ENCODE measurements at places on chromosomes 2 and 18.

DNA sequence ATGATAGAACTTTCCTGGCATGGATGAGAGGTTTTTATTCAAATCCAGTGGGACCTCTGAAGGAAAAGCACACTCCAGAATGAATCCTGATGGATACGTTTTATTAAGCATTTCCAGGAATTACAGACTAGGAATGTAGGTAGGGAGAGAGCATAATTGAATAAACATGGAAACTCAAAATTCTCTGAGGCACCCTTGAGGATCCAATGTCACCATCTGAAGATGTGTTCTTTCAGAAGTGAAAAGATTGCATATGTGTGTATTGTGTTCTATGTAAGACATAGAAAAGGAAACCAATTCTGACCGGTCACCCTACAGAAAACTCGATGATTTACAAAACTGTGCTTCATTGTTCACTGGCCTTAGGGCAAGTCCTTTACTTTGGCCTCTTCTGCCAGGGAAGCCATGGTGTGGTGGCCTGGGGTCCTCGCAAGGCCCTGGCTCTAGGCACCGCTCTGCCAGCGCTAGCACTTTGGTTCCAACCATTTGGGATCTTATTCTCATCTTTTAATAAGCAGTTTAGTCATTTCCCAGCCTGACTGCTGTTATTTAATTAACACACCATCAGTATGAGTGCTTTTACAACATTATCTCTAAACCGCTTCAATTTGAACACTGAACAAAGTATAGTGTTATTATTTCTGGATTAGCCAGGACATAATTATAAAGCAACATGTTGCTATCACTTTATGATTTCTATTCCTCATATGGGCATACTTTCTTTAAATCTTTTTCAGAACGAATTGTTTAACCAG is 4.5 kb upstream of the GKN1 start:
- no peak for DNase-seq

GRCh38 chr2:203566161-203566560 is 31.1 kb upstream of the RAPH1 start:
- no peak for DNase-seq

DNA sequence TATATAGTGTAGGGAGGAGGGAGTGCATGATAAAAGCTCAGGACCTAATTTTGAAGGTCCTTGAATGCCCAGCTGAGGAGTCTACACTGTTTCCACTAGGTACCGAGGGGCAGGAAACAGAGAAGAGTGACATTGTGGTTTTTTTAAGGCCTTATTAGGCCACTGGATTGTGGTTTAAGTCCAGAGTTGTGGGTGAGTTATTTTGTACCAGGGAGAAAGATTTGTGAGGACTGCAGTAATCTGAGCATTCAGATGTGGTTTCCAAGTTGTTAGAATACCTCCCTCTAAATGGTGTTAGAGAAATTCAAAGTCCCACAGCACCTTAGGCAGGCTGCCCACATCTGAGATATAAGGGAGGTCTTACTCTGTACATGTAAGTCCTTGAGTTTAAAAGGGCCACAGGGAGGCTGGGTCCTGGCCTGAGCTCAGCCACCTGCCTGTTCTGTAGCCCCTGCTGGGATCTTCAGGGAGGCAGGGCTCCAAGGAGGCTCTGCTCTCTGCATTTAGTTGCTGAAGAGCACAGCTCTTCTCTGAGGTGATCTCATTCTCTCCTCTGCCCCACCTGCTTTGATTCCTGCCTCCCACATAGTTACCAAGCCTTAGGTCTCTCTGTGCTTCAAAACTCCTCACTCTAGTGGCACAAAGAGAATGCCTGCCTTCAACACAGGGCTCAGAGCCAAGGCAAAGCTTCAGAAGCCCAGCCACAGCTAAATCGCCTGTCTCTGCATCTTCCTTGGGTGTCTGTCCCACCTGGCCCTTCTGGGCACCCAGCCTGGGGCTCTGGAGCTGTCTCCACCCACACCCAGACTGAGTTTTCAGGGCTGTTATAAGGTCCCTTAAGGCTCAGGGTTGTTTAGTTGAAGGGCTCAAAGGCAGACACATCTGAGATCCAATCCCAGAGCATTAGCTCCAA is 88.1 kb downstream of the VSNL1 start:
- DNase-seq: no peak

DNA sequence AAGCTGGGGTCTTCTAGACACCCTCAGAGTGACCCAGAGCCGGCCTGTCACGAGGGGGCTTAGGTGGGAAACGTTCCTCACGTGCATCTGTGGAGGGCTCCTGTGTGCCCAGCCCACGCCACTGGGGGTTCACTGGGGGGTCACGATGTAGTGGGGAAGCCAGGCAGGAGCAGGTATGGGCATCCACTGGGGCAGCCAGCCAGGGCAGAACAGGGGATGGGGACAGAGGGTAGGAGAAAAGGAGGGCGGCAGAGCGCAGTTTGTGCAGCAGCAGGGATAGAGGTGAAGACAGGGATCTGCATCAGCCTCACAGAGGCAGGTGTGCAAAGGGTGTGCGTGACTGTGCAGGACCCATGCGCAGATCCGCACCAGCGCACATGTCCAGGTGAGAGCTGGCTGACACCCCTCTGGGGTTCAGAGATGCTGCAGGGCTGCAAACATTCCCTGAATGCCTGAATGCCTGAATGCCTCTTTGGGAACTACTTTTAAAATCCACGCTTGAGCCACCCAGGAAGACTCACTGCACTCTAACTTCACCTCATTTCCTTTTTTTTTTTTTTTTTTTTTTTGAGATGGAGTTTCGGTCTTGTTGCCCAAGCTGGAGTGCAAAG is 10.0 kb downstream of the PNKD start:
- DNase-seq: no peak

DNA sequence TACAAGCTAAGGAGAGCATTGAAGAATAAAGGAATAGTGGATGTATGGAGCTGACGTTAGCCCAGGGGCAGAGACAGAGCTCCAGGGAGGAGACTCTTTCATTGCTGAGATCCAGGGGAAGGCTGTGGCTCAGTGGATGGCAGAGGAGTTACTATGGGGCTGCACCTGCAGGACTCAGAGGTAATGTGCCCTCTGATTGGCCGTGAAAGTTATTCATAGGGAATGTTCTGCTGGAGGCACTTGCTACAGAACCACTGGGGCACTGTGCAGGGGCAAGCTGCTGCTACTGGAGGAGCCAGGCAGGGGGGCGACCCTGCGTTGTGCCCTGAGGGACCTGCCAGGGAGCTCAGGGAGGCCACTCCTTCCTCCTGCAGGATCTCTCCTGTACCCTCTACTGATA is 199.2 kb downstream of the PTPRM start:
- DNase-seq: no peak

- DNase-seq: no peak
Observed at GRCh38 chr2:143176606-143177005, 47.4 kb downstream of the ARHGAP15 start.

DNA sequence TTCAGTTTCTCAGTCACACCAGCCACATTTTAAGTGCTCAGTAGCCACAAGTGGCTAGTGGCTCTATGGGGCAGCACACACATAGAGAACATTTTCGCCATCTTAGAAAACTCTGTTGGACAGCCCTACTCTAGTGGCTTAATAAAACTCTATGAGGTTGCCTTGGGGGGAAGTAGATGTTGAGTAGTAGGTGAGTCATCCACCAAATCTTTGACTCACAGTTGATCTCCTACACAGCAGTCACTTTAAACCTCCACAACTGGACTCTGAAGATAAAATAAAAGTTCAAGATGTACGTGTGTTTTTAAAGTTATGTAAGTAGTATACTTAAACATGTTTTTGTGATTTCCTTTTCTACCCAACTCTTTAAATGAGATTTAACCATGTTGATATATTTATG is 379.0 kb downstream of the SETBP1 start:
- DNase-seq: no peak

DNA sequence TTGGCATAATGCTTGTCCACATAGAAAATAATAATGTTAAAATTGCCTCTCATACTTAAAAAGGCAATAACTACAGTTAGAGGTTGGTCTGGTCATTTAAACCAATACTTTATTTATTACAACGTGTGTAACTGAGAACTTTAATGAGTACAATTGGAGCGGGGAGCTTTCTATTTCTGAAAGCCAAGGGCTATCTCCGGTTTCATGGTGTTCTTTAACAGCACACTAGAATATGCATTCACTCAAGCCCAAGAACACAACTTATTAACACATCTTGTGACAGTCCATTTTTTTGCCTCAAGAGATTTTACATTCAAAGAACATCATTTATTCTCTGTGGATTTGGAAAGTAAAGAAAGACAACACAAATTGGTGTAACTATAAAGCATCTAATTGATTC is 131.8 kb downstream of the KCNH7 start:
- DNase-seq: no peak

GRCh38 chr2:2904721-2905350 is 472.8 kb downstream of the EIPR1 start:
- no peak for DNase-seq

- no peak for DNase-seq
Observed at GRCh38 chr2:39640107-39640506, 25.6 kb upstream of the TMEM178A start.

GRCh38 chr2:121136323-121136722 is 148.7 kb downstream of the TFCP2L1 start:
- no peak for DNase-seq

- DNase-seq: no peak
Observed at GRCh38 chr18:79631096-79631507, 48.5 kb upstream of the CTDP1 start.

DNA sequence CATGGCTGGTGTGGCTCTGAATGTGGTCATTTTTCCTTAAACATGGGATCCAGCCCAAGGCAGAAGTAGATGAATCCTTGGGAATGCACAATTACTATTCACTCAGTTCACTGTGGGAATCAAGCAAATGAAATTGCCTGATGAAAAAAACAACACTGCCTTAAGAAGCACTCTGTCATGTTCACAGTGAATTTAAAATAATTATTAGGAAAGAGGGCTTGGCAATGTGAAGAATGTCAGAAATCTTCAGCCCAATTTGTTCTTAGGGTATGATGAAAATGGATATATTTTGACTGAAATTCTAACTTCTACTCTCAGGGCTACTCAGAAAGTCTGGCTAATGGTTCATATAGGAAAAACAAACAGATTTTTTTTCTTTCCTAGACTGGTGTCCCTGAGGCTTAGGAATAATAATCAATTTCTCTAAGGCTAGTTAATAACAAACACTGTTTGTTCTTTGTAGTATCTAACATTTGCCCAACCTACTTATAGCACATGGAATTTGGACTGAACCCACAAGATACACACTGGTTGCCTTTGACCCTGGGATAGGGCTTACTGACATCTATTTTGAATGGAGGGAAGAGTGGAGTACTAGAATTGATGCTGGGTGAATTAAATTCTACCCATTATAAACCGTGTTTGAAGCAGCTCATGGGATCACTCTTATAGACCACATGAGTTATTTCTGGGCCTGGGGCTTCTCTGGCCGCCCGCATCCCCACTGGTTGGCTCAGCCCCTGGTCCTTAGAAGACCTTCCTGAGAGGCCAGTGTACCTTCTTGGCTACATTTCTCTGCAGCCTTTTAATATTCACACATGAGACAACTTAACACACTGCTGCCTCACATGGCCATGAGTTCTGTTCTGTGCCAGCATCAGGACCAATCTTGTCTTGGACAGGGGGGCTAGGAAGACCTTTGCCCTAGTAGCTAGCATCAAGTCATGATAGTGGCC is 8.3 kb upstream of the MRPL33 start:
- no peak for DNase-seq

DNA sequence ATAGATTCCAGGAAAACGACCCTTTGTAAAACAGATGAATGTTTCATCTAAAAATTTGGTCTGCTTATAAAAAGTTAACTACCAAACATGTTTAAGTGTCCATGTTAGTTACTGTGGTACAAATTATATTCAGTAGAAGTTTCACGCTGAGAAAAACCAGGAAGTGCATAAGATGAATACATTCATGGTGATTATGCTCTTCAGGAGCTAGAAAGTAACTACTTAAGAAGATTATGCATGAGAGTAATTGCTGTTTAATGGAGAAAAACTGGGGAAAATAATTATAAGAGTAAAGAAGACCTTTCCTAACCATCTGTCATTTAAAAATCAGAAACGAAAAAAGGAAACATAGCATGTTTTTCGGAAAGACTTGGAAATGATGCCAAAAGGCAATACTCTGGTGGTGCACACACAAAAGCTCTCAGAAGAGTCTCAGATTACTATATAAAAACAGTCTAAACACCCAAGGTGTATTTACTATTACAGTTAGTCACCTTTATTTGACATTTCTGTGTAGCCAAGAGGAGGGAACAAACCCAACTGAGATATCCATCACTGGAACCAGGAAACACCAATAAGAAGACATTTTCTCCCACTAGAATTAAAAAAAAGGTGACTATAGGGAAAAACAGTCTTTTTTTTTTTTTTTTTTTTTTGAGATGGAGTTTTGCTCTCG is 38.8 kb upstream of the METTL21A start:
- no peak for DNase-seq

DNA sequence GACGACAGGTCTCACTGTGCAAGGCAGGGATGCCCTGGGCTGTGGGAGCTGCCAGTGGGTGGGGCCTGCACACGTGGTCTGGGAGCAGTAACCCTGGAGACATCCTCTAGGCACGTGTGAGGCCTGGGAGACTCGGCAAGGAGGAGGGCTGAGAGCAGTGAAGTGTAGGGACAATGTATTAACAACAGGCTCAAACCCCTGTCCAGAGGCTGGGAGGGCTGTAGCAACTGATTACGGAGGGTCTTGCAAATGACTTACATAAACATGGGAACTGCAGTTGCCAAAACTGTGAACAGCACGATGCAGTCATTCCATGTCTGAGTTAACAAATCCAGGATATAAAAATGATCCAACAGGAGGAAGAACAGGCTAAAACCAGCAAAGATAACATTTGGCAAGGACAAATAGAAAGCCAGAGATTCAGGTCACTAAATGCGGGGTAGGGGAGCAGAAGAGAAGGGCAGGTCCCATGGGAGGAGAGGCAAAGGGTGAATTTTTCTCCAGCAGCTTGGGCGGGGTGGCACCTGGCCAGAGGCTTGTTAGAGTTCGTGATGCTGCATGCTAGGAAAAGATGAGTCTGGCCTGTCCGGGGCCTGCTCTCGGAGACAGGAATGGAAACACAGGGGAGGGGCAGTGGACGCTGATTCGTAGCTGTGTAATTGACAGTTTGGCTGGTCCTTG is 44.9 kb downstream of the CYP27C1 start:
- no peak for DNase-seq

DNA sequence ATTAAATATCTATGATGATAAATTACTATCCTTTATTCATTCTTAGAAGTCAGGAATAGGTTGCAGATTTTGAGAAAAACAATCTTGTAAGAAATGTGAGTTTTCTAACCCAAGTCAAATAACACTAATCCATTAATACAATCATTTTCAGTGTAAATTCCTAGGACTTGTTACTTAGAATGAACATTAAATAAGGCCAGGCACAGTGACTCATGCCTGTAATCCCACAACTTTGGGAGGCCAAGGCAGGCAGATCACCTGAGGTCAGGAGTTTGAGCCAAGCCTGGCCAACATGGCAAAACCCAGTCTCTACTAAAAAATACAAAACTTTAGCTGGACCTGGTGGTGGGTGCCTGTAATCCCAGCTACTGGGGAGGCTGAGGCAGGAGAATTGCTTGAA is 45.8 kb upstream of the CDKL4 start:
- DNase-seq: no peak

DNA sequence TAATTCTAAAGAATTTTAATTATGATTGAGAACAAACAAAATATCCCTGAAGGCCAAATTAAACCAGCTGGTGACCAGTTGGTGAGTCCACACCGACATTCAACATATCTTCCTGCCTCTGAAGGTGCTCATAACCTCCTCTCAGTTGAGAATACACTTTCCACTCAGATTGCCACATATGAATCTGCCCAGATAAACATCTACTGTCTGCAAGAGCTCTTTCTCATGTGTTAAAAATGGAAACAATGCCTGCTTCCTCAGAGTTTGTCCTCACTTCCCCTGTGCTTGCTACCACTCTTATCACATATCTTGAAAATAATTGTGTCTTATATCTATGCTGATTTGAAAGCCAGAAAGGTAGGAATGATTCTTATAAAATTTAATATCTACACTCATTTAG is 177.7 kb upstream of the GULP1 start:
- DNase-seq: no peak

Data from stimulated activated CD8-positive, alpha-beta memory T cell treated with anti-CD3 and anti-CD28 coated beads, Interleukin-15, amount 100 ng/mL, for 24 hours (primary cell).